ENCODE measurements at places on chromosomes 12 and 14.

GRCh38 chr12:104588921-104589590, 132.3 kb downstream of the CHST11 start:
- DNase-seq: no peak

DNA sequence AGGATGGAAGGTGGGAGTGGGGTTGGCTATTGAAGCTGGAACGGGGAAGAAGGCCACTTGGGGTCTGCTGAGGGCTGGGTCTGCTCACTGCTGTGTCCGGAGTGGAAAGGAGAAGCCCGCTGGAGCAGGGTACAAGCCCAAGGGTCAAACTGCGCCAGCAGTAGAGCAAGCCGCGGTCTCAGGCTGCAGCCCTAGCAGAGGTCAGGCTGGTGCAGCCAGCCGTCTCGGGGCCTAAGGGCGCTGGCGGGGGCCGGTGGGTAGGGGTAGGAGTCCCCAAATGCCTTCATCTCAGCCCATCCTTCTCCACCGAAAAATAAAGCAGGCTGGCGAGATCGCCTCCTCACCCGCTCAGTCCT, 718 bp upstream of the JDP2 start:
- peak; percentile 4 for DNase-seq

DNA sequence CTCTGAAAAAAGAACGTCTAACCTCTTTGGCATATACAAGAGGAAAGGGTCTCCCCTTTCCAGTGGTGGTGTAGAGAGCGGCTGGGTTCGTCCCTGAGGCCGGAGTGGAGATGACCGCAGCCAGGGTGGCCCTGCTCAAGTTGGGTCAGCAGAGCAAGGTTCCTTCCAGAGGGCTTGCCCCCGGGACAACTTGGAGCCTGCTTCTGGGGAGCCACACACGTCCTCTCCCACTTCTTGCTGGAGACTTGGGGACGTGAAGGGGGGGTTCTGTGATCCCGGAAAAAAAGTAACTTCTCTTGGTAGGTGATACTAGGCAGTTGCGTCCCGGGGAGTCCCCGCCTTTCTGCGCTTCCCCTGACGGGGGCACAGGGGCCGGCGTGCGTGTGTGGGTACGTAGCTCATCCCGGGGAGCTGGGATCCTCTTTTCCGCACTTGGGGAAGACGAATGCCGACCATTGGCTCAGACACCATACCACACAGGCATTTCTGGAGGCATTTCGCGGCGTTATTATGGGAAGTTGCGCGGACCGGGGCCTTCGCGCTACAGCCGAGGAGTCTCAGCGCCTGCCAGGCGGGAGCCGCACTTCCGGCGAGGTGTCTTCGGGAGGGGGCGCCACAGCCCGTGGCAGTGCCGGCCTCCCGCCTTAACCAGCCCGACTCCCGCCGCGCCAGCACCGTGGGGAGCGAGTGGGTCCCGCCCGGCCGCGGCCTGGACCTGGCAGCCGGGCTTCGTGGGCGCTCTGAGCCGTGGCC, 14.8 kb upstream of the PAX9 start:
- DNase-seq: no peak

GRCh38 chr12:46480724-46481123, 108.2 kb upstream of the SLC38A2 start:
- no peak for DNase-seq

- no peak for DNase-seq
These were observed 523.4 kb downstream of the FSCB start for GRCh38 chr14:43983721-43984120.

DNA sequence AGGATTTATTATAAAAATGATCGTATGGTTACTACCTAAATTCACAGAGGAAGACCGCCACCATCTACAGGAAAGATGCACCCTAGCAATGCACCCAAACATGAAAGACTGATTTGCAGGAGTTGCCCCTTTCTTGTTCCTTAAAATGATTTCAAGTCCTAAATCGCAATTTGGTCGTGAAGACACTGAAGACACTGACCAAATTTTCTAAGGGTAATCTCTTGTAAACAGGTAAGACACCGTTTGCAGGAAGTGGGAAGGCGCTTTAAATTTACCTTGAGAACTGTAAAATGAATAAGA, 1.0 kb downstream of the SOS2 start:
- DNase-seq: no peak

DNA sequence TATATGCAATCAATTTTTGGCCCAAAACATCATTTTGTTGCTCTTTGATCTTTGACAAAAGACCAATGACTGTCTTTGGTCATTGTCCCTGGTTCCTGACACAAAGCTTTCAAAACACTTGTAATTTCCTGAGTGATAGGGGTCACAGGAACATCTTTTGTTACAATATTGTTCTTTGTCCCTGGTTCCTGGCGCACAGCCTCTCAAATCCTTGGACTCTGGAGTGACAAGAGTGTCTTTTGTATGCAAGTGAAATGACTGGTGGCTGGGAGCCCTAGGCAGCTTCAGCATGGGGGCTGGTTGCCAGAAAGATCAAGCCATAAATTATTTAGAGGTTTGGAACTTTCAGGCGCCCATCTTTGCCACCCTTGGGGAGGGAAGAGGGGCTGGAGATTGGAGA, 53.9 kb downstream of the DNAH10 start:
- DNase-seq: no peak
